ENCODE measurements at places on chromosomes 1 and 21.
A peak's percentile ranks its signal among the peaks of the same experiment; 100 is the strongest.

DNA sequence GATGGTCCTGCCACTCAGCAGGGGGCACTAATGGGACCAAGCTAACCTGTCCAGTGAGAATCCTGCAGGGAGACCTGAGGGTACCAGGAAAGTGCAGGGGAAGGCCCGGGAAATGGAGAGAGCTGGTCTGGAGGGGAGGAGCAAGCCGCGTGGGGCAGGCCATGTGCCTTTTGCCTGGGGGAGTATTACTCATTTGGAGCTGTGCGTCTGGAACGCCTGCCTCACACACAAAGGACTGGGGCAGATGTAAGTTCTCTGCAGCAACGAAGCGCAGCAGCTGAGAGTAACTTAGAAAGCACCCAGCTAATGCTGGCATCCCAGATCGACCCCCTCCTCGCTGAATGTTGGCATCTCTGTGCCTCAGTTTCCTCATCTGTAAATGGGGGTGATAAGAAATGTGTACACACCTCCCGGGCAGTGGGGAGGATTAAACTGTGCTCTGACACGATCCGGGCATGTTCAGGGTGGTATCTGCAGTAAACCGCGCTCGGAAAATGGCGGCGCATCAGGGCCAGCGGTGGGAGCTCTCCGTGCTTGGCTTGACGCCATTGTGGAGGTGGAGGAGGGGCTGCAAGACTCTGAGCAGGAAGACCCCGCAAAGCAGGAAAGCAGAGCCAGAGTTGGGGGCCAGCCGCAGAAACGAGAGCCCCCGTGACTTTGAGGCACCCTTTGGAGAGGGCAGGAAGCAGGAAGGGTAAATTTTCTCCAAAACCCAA is 212.5 kb downstream of the NPHP4 start:
- peak; percentile 24 for DNase-seq

- no peak for DNase-seq
Observed at GRCh38 chr1:209597499-209597898, 14.0 kb downstream of the CAMK1G start.

- DNase-seq, result peak; percentile 86
Observed at GRCh38 chr1:36187800-36188593, 32.0 kb downstream of the MAP7D1 start.

GRCh38 chr21:45557616-45558043 is 15.4 kb upstream of the SLC19A1 start:
- no peak for DNase-seq

DNA sequence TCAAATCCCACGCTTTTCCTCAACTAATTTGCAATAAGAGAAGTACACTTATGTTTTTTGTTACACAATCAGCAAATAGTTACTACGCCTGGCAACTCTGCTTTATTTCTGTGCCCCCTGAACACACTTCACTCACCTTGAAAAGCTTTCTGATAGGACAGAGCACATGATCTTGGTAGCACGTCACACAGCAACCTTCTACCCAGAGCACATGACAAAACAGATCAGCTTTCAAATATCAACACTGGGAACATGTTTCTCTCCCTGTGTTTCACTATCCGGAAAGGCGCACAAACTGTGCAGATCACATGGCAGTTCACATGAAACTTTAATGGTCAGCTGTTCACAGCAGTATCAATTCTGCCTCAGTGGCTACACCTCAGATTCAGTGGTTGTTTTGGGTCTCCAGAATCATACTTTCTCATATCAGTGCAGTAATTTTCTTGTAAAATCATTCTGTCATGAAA is 2.2 kb downstream of the SLC19A2 start:
- no peak for DNase-seq

DNA sequence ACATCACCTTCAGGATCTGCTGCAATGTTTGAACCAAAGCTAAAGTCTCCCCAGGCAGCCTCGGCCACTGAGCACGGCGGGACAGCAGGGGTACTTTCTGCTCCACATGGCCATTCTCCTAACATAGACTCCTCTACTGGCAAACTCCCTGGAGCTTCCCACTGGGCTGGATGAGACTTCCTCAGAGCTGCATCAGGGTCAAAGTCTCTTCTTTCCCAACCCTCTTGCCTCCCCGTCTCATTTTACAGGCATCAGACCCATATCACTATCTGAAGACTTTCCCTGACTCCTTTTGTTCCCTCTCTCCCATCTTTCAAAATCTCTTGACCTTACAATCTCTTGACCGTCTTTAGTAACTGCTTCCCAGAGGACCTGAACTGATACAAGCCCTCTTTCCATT is 42.2 kb upstream of the KIRREL1 start:
- DNase-seq, result no peak

GRCh38 chr1:243507001-243507671 is 251.3 kb downstream of the SDCCAG8 start:
- no peak for DNase-seq

- DNase-seq, result no peak
Observed at GRCh38 chr1:62832276-62832675, 48.3 kb downstream of the ATG4C start.
